ENCODE measurements at places on chromosomes 4 and X.
A peak's percentile ranks its signal among the peaks of the same experiment; 100 is the strongest.

DNA sequence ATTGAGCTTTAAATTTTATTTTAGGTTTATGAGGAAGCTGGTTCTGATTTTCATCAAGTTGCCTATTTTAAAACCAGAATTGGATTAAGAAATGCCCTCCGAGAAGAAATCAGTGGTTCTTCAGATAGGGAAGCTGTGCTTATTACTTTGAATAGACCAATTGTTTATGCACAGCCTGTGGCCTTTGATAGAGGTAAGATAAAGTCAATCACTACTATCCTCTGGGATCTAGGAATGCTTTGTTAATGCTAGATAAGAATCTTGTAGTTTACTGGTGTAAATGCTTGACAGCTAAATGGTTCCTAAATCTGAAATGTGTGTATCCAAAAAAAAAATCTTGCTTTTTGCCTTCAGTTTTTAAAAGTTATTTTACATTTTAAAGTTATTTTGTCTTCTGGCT, 73.0 kb upstream of the ADAD1 start:
- no peak for DNase-seq

GRCh38 chr4:4549534-4549933, 7.7 kb upstream of the STX18 start:
- DNase-seq: no peak

DNA sequence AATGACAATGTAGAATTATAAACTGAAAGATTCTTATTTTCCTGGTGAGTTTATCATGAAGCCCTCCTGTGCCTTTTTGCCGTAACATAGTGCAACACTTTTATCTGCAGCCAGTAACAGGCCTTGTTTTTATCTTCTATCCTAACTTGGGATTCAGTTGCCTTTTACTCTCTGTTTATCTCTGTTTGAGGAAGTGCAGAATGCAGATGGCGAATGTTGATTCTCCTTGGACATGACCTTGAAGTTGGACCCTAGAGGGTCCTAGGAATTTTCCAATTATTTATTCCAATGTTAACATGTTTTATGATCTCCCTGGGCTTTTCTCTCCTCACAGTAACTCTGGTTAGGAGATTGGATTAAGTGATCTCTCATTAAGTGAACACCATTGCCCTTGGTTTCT, 165.0 kb downstream of the FMR1NB start:
- DNase-seq: no peak

DNA sequence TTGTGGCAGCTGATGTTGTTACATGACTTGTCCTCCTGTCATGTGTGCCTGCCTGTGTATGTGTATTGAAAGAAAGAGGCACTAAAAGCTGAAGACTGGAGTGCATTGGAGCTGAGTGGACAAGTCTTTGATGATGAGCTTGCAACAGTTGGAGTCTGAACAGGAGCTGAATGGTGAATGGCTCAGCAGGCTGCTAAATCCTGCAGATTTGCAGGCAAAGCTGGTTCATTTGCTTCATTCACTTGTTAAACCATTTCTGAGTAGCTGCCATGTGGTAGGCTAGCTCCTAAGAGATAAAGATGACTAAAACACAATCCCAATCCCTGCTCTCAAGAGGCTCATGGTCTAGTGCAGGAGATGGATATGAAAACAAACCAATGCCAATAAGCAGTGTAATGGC, 217.3 kb downstream of the CHRDL1 start:
- DNase-seq: no peak

- no peak for DNase-seq
These were observed 11.7 kb downstream of the MORF4L2 start for GRCh38 chrX:103674531-103675454.

- peak; percentile 22 for DNase-seq
These were observed 312.4 kb downstream of the DHRSX start for GRCh38 chrX:2188330-2188792.

GRCh38 chr4:7261087-7261486, 68.7 kb downstream of the SORCS2 start:
- no peak for DNase-seq

DNA sequence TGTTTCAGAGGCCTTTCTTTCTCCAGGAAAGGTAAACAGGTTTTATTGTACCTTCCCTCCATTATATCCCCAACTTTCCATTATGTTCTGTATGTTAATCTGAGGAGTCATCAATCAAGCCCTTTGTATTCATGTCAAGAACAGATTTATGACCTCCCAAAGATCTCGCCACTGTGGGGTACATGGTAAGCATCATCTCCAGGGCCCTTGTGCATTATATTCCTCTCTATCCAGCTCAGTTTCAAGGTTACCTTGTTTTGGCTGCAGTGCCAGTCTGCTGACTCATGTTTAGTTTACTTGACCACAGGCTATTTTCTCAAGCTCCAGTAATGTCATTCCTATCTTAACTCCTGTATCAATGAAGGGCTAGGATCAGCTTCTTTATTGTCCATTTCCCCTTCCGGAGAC, 125.1 kb upstream of the FRMPD4 start:
- DNase-seq: no peak

GRCh38 chrX:37603938-37604409, 32.5 kb downstream of the LANCL3 start:
- DNase-seq: no peak

DNA sequence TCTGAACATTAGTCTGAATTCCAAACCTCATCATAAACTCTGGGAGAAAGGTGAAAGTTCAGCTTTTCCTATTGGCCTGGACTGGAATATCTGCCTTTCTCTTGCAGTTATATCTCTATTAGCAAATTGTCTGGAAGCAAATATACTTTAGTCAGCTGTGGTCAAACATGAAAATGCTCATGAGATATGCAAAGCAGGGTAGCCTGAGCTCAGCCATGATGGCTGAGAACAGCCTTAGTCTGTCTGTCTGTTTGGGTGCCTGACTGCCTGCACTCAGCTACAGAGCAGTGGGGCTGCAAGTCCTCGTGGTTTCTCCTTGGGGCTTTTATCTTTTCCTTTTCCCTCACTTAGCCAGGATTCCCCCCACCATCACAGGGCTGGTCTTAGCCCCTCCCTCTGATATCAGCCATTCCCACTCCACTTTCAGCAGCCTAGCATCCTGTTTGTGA, 19.5 kb upstream of the PGRMC2 start:
- DNase-seq: no peak

GRCh38 chr4:1109898-1110506, 3.4 kb downstream of the RNF212 start:
- peak; percentile 56 for DNase-seq

GRCh38 chrX:19334945-19335626, 8.6 kb upstream of the PDHA1 start:
- DNase-seq: no peak

DNA sequence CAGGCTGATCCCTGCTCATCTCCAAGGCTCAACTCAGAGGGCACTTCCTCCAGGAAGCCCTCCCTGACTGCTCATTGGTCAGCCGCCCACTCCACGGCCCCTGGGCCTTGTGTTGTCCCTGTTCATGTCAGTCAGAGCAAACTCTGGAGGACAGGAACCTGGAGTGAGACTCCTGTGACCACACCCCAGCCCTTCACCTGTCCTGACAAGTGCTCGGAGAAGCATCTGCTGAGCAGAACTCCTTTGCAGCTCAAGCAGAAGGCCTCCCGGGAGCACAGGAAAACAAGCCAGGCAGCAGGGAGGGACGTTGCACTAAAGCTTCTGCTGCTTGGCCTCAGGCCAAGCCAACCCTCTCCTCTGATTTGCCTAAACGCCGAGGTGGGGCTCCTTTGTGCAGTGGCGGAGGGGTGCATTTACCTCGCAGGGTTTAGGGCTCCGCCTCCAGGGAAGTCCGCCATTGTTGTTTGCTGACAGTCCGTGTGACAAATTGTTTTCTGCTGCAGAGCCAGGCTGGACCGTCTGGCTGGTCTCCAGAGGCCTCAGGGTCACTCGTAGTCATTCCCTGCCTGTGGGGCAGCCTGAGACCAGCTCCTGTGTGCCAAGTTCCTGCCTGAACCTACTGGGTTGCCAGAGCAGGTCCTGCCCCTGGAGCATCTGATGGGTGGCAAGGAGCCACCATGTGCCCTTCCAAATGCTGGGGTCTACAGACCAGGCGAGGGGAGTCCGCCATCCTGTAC, 61.8 kb downstream of the C4orf50 start:
- DNase-seq: peak; percentile 29

- no peak for DNase-seq
These were observed 473.4 kb downstream of the INPP4B start for GRCh38 chr4:142372530-142373260.

GRCh38 chrX:146238173-146238572, 420.5 kb downstream of the SLITRK2 start:
- DNase-seq: no peak

- peak; percentile 82 for DNase-seq
These were observed 183.2 kb downstream of the FBXW7 start for GRCh38 chr4:152352622-152353116.

- no peak for DNase-seq
These were observed 346.6 kb downstream of the DHX15 start for GRCh38 chr4:24237709-24238108.

DNA sequence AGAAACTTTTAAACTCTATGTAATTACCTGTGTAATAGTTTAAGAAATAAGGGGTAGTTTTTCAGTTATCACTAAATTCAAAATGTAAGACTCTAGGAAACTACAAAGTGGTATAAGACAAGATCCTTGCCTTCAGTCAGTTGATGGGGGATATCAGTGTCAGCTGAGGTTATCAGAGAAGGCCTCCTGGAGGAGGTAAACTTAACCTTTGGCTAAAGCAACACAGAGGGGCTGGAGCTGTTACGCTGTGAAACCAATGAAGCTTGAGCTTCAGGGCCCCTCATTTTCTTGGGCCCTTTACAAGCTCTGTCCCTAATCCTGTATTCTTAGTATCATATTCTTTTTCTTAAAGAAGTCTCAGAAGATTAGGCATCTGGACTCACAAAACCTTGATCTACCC, 35.9 kb downstream of the FAM13A start:
- no peak for DNase-seq

DNA sequence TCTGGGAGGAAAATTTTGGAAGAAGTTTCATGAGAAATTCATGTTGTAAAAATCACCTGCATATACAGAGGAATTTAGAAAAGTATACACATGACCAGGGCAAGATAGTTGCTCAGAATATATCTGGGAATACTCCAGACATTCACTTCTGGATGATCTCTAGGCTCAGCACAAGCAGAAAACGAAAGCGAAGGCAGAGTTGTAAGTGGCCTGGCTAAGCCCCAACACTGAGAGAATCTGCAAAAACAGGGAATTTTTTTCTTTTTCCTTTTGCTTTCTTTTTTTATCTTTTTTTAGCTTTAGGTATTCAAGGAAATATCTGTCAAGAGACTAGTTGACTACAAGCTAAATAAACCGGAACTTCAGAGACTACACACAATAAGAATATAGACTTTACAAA, 207.2 kb downstream of the FGF13 start:
- DNase-seq: no peak

GRCh38 chr4:163694385-163694784, 199.9 kb downstream of the TMA16 start:
- DNase-seq: no peak

- DNase-seq: no peak
These were observed 266.1 kb upstream of the ANXA10 start for GRCh38 chr4:167826281-167826680.

GRCh38 chrX:16368696-16369095, 201.4 kb downstream of the MAGEB17 start:
- DNase-seq: no peak

- DNase-seq: no peak
These were observed 187.2 kb downstream of the AR start for GRCh38 chrX:67731061-67731460.

DNA sequence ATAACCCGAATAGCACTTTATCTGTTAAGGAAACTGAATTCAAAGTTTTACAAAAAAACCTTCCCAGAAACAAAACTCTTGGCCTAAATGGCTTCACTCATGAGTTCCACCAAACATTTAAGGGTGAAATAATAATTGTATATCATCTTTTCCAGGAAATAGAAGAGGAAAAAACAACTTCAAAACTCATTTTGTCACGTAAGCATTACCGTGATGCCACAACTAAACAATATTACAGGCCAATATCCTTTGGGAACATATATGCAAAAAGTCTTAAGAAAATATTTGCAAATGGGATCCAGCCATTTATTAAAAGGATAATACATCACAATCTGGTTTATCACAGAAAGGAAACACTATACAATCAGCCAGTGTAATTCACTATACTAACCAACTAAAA, 130.1 kb upstream of the MAB21L2 start:
- no peak for DNase-seq

DNA sequence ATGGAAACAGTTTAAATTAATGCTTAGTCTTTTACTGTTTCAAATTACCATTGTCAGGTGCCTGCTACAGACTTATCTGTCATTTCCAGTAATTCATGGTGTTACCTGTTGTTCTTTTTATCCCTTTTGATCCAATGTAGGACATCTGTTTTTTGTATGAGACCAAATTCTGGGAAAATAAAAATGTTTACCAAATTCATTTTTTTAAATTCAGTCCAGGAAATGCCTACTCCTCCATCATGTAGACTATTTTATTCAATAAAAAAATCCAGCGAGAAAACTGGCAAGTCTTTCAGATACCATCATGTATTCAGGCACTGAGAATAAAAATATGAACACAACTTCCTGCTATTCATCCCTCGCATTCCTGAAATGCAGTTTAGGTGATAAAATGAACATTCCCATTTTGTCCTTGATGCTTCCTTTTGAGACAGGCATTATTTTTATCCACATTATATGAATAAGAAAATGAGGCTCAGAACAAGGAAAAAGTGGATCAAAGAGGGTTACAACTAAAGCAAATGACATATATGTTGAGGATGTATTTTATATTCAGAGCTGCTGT, 584.2 kb downstream of the SPRY1 start:
- no peak for DNase-seq

- no peak for DNase-seq
These were observed 293.5 kb upstream of the FSTL5 start for GRCh38 chr4:162457071-162457865.

GRCh38 chr4:148062301-148062950, 330.5 kb downstream of the ARHGAP10 start:
- no peak for DNase-seq

DNA sequence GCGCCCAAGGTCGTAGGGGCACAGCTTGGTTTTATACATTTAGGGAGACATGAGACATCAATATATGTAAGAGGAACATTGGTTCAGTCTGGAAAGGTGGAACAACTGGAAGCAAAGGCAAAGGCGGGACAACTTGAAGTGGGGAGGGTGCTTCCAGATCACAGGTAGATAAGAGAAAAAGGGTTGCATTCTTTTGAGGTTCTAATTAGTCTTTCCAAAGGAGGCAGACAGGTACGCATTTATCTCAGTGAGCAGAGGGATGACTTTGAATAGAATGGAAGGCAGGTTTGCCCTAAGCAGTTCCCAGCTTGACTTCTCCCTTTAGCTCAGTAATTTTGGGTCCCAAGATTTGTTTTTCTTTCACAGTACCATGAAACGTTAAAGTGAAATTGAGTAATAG, 223.2 kb downstream of the FAM47A start:
- DNase-seq: no peak

- no peak for DNase-seq
These were observed 413.1 kb downstream of the NKX6-1 start for GRCh38 chr4:84085986-84086385.

GRCh38 chr4:169410839-169411770, 140.3 kb upstream of the SH3RF1 start:
- DNase-seq: peak; percentile 10

DNA sequence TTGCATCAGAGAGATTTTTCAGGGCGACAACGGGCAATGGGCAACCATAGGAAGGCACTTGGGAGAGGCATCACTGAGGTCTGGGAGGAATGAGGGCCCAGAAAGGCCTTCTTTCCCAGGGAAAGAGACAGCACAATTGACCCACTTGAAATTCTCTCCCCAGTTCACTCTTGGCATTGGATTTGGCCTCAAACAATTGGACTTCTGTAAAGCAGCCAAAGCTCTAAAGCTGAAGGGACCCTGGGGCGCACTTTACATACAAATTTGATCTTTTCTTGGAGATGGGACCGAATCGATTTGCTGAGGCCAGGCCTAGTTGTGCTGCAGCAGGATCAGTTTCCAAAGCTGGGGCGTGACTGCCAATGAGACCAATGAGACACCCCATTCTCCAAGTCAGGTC, 3.2 kb downstream of the ARHGAP36 start:
- DNase-seq: no peak

All from hepatocyte (in vitro differentiated cells).